ENCODE measurements at places on chromosomes 3 and 15.

DNA sequence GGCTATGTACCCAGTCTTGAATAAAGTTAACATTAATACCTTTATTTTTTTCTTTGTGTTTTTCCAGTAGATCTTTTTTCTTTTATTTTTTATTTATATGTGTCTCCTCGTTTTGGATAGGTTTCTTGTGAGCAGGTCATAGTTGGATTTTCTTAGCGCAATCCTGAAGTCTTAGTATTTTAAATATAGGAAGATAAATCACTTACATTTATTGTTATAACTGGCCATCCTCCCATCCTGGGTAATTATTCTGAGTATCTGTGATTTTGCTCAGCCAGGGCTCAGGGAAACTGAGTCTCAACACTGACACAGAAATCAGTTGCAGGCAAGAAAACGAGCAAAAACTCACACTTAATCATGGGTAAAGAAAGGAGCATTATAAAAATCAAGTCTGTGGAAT is 11.6 kb upstream of the SLCO3A1 start:
- H3K36me3 ChIP-seq = no peaks in the 10 kb centered on the region
- no peaks in the 10 kb centered on the region for H3K4me1 ChIP-seq
- no peaks in the 10 kb centered on the region for H3K27me3 ChIP-seq
- no peak for DNase-seq

DNA sequence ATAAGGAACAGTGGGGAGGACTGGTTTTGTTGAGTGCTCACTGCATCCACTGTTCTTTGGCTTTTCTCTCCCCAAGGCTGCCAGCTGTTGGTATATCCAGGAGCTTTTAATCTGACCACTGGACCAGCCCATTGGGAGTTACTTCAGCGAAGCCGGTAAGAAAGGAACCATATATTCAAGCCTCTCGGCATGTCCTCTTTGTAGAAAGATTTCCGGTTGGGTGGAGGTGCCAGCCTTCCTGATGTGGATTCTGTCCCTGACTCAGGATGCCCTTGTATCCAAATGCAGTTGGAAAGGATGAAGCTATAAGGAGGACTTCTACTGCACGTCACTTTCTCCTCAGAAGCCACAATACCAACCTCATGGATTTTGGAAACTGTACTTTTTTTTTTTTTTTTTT is 14.2 kb downstream of the NIT2 start:
- no peaks in the 10 kb centered on the region for H3K4me1 ChIP-seq
- no peak overlapping the region for H3K27ac ChIP-seq
- peaks cover 72% of the 10 kb centered on the region for H3K36me3 ChIP-seq
- no peaks in the 10 kb centered on the region for H3K27me3 ChIP-seq

DNA sequence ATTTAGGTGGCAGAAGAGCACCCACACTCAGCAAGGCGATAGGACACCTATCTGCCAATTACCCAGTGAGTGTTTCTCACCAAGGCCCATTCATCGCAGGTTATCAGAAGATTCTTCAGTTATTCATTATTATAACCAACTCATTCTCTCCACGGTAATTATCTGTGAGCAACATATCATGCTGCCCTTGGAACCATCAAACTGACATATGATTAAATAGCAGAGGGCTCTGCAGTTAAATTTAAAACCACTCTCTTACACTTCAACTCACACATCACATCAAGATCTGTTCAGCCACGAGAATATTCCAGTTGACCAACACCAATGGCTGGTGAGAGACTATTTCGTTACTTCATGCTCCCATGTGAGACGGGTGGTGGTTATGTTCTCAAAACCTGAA is 489.3 kb downstream of the ERC2 start:
- no peaks in the 10 kb centered on the region for H3K27me3 ChIP-seq
- H3K27ac ChIP-seq = no peak overlapping the region
- no peaks in the 10 kb centered on the region for H3K4me1 ChIP-seq
- no peak for DNase-seq
- H3K36me3 ChIP-seq = no peaks in the 10 kb centered on the region

GRCh38 chr3:30225021-30225420 is 381.4 kb upstream of the TGFBR2 start:
- H3K27me3 ChIP-seq = no peaks in the 10 kb centered on the region
- no peak overlapping the region for H3K4me3 ChIP-seq
- peaks cover 16% of the 10 kb centered on the region for H3K4me1 ChIP-seq
- no peak overlapping the region for H3K27ac ChIP-seq

DNA sequence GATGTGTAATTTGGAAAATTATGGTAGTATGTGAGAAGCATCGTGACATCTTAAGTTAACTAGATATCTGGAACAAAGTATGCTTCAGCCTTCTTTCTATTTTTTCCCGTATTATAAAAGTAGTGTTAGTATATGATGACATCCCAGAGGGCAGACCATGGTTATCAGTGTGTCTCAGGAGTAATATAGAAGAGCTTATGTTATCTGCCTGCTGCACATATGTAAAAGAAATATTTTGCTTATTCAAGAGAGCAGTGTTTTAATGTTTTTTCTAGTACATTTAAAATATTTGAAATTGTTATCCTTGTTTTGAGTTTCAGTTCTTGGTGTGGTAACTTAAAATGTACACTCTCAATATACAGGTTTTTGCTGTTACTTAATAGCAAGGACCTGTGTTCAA is 24.1 kb downstream of the PLCL2 start:
- H3K27me3 ChIP-seq = no peaks in the 10 kb centered on the region
- H3K4me3 ChIP-seq = no peak overlapping the region
- peaks cover 24% of the 10 kb centered on the region for H3K4me1 ChIP-seq
- no peak for DNase-seq
- no peak overlapping the region for H3K27ac ChIP-seq

- DNase-seq = no peak
- no peaks in the 10 kb centered on the region for H3K4me1 ChIP-seq
- no peaks in the 10 kb centered on the region for H3K27me3 ChIP-seq
- H3K4me3 ChIP-seq = no peak overlapping the region
Observed at GRCh38 chr15:38145651-38146111, 107.0 kb upstream of the SPRED1 start.

- DNase-seq = peak; percentile 83
- H3K27me3 ChIP-seq = no peaks in the 10 kb centered on the region
- peak overlapping the region; percentile 73 for H3K4me3 ChIP-seq
- H3K36me3 ChIP-seq = 0 out of 2 replicates have a peak, but pooled peaks cover 11% of the 10 kb centered on the region
Observed at GRCh38 chr15:74200871-74201419, 1.6 kb downstream of the STRA6 start.

DNA sequence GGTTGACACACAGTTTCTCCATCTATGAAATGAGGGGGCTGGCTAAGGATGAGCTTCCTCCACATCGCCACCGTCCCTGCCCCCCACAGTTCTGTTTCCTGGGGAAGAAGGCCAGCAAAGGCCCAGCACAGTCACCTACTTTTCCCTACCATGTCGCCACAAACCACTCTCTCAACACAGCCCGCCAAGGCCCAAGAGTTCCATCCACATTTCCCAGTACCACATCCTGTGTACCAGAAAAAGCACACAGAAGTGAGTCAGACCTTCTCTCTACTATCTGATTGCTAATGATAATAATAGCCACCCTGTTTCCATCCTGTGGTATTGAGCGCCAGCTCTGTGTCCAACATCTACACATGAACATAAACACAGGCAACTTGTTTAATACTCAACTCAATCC is 30.3 kb upstream of the C15orf39 start:
- no peaks in the 10 kb centered on the region for H3K27me3 ChIP-seq
- H3K4me3 ChIP-seq = no peak overlapping the region
- no peak for DNase-seq
- peak overlapping the region; percentile 72 for H3K27ac ChIP-seq
- H3K36me3 ChIP-seq = no peaks in the 10 kb centered on the region

Data from PC-9 (cell line).